HTR-8/SVneo (cell line): ENCODE measurements at places on chromosomes 16 and 17.

DNA sequence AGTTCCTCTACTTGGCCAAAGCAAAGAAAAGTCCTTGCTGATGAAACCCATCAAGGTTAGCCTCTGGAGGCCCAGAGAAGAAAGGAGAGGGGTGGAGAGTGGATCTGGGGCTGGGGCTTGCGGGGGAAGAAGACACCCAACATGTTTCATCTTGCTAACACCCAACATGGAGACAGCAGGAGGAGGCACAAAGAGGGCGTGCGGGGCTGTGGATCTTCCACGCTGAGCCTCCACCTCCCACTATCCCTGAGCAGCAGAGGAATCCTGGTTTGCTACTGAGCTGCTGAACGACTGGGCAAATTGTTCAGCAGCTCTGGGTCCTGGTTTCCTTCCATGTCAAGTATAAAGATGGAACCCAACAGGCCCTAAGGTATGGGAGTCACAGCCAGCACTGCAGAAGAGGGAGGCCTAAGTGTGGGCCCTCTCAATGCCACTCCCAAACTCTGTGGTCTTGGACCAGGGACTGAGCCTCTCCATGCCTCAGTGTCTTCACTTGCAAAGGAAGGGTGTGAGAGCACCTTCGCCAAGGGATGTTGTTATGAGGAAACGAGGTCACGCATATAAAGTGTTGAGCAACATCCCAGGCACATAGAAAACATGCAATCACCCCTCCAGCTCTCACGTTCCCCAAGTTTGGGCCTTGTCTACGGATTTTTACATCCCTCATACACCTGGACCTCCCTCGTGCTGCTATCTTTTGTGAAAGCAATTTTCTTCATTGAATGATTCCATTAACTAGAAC lies 122.5 kb downstream of the XYLT1 start:
- DNase-seq, result no peak

DNA sequence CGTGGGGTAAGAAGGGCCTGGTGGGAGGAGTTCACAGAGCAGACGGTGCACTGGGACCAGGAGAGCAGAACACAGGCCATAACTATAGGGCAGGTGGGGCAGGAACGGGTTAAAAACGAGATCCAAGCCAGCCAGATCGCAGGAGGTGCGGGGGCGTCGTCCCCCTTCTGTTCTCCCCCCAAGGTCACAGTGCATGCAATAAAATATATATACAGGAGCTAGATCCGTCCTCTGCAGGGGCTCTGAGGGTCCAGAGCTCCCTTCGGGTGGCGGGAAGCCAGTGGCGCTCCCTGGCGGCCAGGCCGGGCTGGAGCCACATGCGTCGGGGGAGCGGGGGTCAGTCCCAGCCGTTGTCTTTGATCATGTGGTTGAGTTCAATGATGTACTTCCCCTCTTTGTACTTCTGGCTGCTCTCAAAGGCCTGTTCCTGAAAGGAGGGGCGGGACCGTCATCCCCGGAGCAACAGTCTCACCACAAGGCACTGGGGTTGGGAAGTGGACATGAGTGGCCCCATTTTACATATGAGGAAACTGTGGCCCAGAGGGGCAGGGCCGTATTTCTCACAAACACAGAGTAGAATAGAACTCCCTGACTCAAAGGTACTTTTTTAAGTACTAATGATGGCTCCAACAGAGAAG lies 768 bp upstream of the TBX6 start:
- DNase-seq, result no peak

- DNase-seq, result no peak
Measured at GRCh38 chr17:1583556-1583955, 21.0 kb upstream of the PITPNA start.

DNA sequence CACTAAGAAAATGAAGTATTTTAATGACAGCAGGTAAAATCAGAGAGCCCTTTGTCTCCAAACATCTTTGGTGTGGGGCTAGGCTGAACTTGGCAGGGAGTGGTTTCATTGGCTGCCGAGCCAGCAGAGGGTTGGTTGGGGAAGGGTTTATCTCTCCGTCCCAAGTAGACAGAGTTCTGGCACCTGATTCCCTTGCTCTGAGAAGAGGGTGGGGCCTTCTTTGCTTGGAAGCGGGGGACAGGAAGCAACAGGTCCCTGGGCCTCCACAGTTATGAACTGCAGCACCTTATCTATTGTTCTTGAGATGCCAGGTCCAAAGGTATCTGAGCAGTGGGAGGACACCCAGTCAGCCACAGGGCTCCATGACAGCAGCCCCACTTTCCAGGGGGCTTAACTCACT lies 12.3 kb upstream of the CDH1 start:
- DNase-seq, result no peak

DNA sequence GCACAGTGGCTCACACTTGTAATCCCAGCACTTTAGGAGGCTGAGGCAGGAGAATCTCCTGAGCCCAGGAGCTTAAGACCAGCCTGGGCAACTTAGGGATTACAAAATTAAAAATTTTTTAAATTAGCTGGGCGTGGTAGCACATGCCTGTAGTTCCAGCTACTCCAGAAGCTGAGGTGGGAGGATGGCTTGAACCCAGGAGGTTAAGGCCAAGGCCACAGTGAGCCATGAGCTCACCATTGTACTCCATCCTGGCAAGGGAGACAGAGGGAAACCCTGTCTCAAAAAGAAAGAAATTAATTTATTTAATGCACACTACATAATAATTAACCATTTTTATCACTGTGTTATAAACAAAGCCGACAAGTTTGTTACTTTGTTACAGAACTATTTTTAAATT lies 131.1 kb upstream of the TMEM97 start:
- no peak for DNase-seq

- peak; percentile 94 for DNase-seq
Measured at GRCh38 chr16:90022209-90023077, 3.2 kb upstream of the DBNDD1 start.

- no peak for DNase-seq
Measured at GRCh38 chr17:3685174-3685573, 10.8 kb downstream of the P2RX5 start.

DNA sequence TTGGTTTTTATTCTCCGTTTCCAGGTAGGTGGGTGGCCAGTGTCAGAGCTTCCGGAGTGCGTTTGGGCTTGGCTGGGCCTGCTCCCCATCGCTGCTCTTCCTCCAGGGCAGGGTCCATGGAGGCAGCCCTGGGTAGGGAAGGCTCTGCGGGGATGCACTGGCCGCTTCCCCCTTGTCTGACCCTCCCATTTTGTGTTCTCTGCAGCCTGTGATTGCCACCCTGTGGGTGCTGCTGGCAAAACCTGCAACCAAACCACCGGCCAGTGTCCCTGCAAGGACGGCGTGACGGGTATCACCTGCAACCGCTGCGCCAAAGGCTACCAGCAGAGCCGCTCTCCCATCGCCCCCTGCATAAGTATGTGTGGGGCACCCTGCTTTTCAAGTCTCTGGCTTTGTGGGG lies 158.3 kb downstream of the NTN1 start:
- DNase-seq, result no peak

- no peak for DNase-seq
Measured at GRCh38 chr16:31530405-31530804, 2.7 kb downstream of the AHSP start.

DNA sequence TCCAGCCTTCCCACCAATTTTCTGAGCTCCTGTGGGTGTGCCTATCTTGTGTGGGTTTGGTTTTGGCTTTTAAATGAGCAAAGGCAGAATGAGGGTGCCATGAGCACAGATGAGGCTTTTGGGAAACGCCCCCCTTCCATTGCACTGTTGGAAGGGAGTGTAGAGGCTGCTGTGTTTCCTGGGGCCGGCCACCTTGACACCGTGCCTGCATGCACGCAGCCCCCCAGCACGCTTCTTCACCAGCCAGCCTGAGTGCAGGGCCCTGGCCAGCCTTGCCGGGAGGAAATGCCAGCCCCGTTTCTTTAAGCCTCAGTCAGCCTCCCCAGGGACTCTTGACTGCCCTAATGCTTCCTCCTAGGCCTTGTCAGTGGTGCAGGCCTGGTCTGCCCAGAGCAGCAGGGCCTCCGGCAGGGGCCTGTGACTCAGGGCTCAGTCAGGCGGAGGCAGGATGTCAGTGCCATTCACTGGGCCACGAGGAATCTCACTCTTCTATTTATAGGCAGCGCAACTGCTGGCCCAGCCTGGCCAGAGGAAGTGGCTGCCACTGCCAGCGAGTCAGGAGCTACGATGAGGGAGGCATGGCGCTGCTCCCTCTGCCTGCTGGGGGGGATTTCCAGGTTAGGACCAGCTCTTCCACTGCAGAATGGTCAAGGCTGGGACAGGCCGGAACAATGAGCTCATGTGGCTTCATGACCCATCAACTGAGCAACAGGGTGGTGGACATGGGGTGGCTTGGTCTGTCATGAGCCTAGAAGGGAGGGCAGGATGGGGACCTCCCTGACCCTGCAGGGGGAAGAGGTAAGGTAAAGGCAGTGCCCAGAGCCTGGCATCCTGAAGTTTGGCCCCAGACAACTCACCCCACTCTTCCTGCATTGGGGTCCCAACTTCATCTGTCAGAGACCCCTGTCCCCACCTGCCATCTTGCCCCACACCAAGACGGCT lies 205.2 kb downstream of the RAB11FIP4 start:
- DNase-seq, result peak; percentile 91

- DNase-seq, result no peak
Measured at GRCh38 chr17:4375039-4375748, 8.7 kb upstream of the UBE2G1 start.

DNA sequence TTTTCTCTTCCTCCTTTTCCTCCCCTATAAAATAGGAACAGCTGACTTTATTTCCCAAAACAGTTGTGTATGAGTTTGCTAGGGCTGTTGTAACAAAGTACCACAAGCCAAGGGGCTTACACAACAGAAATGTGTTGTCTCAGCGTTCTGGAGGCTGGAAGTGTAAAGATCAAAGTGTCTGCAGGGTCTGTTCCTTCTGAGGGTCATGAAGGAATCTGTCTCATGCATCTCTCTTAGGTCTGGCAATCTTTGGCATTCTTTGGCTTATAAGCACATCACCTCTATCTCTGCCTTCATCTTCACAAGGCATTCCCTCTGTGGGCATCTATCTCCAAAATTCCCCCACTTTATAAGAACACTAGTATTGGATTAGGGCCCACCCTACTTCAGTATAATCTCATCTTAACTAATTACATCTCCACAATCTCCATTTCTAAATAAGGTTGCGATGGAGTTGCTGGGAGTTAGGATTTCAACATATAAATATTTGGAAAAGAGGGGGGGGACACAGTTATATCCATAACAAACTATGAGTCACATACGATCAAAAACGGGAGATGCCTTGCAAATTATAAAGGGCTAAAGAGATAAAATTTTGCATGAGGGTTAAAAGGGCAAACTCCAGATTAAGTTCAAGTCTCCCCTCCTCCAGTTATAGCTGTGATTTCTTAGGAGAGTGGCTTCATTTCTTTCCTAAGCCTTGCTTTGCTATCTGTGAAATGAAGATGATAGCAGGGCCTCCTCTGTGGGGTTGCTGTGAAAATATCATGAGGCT lies 109.7 kb downstream of the VAT1L start:
- no peak for DNase-seq

GRCh38 chr16:68995011-68995504 lies 110.4 kb upstream of the HAS3 start:
- DNase-seq, result peak; percentile 64

GRCh38 chr16:30813821-30814189 lies 26.8 kb upstream of the ZNF629 start:
- no peak for DNase-seq

- no peak for DNase-seq
Measured at GRCh38 chr17:32927201-32927723, 691 bp upstream of the TMEM98 start.

GRCh38 chr17:72332367-72332766 lies 211.5 kb downstream of the SOX9 start:
- no peak for DNase-seq

DNA sequence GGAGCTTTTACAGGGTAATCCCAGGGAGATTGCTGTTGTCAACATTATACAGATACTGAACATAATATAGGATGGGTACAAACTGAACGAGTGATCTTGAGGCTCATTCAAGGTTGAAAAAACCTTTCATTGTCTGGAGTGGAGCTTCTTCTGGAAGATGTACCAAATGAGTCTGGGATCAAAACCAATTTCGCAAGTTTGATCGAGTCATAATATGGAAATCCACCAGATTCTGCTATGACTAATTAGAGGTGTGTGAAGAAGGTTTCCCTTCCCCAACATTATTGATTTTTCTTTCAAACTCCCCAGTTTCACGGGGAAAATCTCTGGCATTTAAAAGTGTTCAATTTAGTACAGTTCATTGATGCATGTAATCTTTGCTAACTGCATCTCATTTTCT lies 324.1 kb downstream of the ZFHX3 start:
- no peak for DNase-seq

GRCh38 chr16:78522327-78522726 lies 422.9 kb downstream of the WWOX start:
- DNase-seq, result no peak

DNA sequence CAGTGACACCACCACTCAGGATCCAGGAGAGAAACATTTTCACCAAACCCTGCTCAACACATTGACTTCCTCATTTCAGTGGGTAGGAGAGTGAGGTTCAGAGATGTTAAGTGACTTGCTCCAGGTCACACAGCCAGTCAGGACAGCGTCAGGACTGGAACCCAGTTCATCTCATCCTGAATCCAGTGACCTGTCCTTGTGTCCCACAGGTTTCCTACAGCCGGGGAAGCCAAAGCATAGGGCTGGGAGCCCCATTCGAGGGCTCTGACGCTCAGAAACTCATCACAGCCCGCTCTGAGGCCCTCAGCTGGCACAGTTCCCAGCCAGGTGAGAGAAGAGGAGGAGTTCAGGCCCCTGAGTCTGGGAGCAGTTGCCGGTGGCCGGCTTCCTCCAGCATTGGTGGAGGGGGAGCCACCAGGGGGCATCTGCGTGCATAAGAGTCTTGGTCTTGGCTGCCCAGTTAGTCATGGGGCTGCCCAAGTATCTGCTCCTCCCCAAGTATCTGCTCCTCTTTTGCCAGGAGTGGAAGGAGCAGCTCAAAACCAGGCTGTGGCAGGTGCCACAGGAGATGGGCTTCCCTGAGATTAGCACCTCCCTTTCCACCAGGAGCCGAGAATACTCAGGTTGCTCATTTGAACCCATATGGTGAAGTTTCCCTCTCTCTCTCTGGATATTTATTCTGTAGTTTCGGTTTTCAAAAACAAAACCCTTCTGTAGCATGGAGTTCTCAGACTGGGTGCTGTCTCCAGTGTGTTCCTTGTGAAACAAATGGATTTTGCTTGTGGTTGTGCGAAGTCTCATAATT lies 56.0 kb downstream of the TNFRSF13B start:
- peak; percentile 77 for DNase-seq

- peak; percentile 86 for DNase-seq
Measured at GRCh38 chr17:79915850-79916430, 76.7 kb upstream of the CBX4 start.

- DNase-seq, result no peak
Measured at GRCh38 chr16:53212893-53213223, 158.1 kb downstream of the CHD9 start.

GRCh38 chr16:12067714-12068401 lies 91.3 kb downstream of the SNX29 start:
- peak; percentile 79 for DNase-seq

GRCh38 chr17:64250233-64250835 lies 12.7 kb downstream of the TEX2 start:
- DNase-seq, result no peak
